ENCODE measurements at places on chromosomes 4 and X.

DNA sequence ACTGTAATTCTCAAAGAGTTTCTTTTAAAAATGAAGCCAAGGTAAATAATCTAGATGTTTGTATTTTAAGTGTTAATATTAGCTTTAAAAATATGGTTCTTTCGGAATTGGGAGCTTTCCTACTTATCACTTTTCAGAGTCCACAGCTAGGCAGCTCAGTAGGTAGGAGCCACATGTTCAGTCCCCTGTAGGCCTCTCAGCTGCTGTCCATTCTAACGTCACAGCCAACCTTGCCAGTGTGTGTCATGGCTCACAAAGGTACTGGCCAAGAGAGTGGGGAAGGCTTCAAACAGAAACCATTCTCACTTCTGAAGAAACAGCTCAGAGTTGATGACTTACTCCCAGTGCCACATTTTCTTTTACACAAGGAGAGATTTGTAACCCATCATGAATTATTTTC lies 50.0 kb upstream of the BRS3 start:
- no peak for DNase-seq

GRCh38 chrX:6448003-6448402 lies 86.9 kb downstream of the VCX3A start:
- DNase-seq: no peak

GRCh38 chrX:13212191-13212651 lies 107.6 kb downstream of the ATXN3L start:
- DNase-seq: no peak

- no peak for DNase-seq
Observed at GRCh38 chrX:108601276-108601675, 135.1 kb downstream of the IRS4 start.

DNA sequence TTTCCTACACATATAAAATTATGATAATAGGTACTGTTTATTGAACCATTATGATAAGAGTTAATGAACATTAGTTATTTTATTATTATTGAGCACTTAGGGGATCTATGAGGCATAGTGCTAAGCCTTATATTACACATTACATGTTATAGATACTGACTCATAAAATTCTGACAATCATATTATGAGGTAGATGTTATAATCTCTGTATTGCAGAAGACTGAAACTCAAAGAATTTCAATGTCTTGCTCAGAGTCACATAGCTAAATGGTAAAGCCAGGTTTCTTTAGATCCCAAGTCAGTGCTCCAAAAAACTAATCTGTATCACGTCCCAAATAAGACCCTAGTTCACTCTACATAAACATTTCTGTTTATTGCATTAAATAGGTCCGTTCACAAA lies 207.2 kb upstream of the CNKSR2 start:
- no peak for DNase-seq

GRCh38 chr4:152339576-152339975 lies 196.3 kb downstream of the FBXW7 start:
- no peak for DNase-seq

- DNase-seq: no peak
Observed at GRCh38 chr4:54144661-54145171, 44.8 kb downstream of the GSX2 start.

DNA sequence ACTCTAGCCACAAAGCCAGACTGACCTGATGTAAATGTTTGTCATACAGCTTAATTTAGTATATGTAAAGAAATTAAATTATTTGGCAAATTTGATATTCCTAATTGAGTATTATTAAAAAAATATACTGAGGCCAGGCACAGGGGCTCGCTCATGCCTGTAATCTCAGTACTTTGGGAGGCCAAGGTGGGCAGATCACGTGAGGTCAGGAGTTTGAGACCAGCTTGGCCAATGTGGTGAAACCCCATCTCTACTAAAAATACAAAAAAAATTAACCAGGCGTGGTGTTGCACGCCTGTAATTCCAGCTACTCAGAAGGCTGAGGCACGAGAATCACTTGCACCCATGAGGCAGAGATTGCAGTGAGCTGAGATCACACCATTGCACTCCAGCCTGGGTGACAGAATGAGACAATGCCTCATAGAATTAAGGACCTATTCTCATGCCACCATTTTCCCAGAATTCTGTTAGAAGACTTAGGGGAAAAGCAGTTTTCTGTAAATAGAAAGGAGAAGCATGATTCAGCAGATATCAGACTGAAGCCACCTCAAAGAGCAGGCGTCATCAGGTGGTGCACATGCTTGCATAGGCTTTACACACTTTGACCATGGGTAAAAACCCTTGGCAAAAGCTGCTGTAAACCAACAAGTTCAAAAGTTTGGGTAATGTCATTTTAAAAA lies 6.1 kb downstream of the UBQLN2 start:
- no peak for DNase-seq
